Tongue (tissue), 3 donors: ENCODE measurements at places on chromosomes 16 and 17. TPM values are rescaled to one million over a fixed set of nuclear protein-coding genes. Genes with fewer than 3 reads are reported as not detected.
A peak's percentile ranks its signal among the peaks of the same experiment; 100 is the strongest.

Gene NACA2
- total RNA-seq, result not detected

Gene KRT36
- not detected for total RNA-seq

DNA sequence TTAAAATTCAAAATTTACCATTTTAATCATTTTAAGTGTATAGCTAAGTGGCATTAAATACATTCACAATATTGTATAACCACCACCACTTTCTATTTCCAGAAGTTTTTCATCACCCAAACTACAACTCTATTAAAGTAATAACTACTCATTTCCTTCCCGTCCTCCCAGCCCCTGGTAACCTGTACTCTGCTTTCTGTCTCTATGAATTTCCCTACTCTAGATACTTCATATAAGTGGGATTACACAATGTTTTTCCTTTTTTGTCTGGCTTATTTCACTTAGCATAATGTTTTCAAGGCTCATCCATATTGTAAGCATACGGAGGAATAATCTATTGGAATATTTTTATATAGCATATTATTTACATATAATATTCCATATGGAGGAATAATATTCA lies 29.7 kb downstream of the ESRP2 start:
- DNase-seq, result no peak

GRCh38 chr17:5786510-5786875 lies 202.2 kb upstream of the NLRP1 start:
- DNase-seq, result no peak

- DNase-seq, result peak; percentile 44
These were observed 42.8 kb upstream of the GSE1 start for GRCh38 chr16:85570213-85570734.
